Naive thymus-derived CD8-positive, alpha-beta T cell (primary cell): ENCODE measurements at places on chromosomes 12 and 14.

DNA sequence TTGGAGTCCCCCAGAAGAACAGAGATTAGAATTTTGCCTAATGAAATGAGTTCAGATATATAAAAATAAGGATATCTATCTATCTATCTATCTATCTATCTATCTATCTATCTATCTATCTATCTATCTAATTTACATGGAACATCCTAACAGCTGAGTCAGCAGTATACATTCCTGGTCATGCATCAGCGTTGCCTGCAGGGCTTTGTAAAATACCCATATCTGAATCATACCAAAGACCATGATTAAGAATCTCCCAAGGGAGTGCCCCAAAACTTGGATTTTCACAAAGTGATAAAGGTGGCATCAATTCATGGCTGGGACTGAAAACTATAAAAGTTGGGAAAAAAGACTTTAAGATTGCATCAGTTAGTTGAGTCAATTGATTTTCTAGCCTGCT is 32.7 kb upstream of the SYT10 start:
- DNase-seq, result no peak

- no peak for DNase-seq
Observed at GRCh38 chr14:81826081-81826480, 292.4 kb upstream of the SEL1L start.

GRCh38 chr12:67519484-67520433 is 128.8 kb upstream of the DYRK2 start:
- DNase-seq, result no peak

DNA sequence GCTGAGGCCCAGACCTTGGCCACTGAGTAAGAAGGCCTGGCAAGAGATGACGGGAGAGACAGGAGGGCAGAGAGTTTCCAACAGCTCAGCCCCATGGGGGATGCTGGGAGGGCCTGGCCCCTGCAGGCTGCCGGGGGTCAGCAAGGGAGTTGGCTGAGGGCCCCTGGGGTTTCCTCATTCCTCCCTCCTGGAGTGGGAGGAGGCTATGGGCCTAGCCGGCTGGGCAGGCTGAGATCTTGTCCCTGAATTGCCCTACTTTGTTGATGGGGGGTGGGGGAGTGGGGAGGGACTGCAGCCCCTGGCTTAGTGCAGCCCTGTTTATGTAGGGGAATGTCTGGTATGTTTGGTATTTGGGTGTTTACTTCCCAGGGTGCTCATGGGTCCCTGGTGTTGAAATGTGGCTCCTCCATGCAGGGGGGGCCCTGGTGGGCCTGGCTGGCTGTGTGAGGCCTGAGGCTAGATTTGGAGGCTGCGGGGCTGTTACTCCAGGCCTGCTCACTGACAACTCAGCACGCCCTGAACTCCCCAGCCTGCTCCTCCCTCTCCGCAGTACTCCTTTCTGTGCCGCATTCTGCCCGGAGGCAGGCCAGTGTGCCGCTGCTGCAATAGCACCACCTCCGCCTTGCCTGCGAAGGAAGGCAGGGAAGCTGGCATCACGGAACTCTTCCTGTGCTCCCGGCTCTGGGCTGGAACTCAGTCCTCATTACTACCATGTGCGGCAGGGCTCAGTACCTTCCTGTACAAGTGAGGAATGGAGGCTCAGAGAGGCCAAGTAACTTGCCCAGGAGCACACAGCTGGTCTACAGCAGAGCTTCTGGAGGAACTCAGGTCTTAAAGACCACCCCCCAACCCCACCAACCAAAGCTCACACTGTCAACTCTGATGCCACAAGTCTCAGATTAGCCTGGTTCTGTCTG is 25.3 kb downstream of the JDP2 start:
- no peak for DNase-seq

DNA sequence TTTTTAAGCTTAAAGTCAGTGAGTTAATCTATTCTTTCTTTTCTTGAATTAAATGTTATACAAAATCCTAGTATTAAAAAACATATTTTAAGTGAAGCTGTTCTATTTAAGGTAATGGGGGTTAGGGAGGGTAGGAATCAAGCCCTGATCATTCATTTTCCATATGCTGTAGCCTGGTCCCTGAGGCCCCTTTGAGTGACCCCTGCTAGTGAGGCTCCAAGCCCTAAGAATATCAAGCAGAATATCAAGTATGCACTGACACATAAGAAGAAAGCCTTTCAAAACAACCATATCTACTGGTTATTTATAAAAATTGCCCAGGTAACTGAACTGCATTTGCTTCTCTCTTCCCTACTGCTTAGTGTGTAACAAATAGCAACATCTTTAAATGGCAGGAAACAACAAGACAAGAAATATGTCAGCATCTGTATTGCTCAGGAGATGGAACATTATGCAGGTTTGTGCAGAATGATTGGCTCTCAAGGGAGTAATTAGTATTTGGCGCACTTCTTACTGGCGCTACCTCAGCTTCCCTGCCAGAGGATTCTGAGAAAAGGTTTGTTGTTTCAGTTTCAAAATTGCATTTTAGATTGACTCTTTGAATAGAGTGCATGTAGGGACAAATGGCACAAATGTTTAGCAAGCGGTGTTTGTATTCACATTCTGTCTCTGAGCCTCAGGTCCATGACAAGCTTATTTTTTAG is 223.0 kb downstream of the DUSP6 start:
- no peak for DNase-seq

DNA sequence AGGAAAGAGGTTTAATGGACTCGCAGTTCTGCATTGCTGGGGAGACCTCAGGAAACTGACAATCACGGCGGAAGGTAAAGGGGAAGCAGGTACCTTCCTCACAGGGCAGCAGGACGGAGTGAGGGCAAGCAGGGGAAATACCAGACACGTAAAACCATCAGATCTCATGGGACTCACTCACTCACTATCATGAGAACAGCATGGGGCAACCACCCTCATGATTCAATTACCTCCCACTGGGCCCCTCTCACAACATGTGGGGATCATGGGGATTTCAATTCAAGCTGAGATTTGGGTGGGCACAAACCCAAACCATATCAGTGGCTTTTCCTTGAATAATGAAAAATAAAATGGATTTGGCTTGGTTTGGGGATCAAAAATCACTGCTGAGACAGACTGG is 380.5 kb downstream of the VRK1 start:
- DNase-seq, result no peak

GRCh38 chr14:68363843-68364767 is 428.8 kb downstream of the ZFP36L1 start:
- DNase-seq, result no peak

GRCh38 chr14:50797250-50798047 is 33.5 kb downstream of the NIN start:
- no peak for DNase-seq

GRCh38 chr14:23121361-23121771 is 2.3 kb upstream of the CEBPE start:
- no peak for DNase-seq

DNA sequence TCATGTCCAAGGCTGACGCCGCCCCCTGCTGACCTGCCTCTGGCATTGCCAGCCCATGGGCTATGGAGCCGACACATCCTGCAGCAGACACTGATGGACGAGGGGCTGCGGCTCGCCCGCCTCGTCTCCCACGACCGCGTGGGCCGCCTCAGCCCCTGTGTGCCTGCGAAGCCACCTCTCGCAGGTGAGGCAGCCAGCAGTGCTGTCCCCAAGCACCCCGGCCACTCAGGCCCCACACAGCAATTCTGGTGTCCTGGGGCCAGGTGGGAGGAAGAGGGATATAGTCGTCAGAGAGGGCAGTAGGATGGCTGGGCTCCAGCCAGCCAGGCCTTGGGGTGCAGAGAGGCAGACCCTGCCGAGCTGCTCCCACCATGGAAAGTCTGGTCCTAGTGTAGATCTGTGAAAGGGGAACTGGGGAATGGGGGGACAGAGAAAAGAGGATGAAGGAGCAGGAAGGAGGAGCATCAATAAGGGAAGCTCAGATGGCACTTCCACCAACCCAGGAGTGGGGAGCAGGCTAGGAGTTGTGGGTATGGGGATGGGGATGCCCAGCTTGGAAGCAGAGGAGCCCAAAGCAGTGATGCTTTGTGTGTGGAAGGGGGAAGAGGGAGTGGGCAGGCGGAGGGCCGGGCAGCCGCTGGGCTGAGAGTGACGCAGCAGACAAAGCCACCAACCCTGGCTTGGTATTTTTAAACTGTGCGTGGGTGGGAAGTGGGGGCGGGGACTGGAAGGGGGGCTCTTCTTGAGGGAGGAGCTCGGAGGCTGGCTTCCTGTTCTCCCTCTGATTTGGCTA is 4.7 kb downstream of the NAB2 start:
- DNase-seq, result peak; percentile 74

GRCh38 chr14:101481557-101481956 is 79.7 kb upstream of the DIO3 start:
- no peak for DNase-seq
